ENCODE measurements at places on chromosomes 1 and 21.

DNA sequence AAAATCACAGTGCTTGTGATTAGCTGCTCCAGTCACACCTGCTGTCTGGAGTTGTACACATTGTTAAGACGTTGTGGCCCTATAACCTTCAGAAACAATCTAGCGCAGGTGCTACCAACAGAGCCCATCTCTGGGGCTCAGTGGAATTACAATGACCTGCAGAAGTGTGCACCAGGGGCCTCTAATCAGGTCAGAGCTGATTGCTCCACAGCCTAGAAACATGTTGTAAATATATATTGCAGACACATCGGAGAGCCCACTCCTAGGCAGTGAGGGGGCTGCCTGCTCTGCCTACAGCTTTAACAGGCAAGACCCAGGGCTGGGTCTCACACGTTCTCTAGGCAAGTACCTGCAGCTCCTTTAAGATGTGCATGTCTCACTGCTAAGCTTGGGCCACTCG, 302.0 kb downstream of the SIPA1L2 start:
- no peak for DNase-seq

- peak; percentile 72 for DNase-seq
These were observed 8.6 kb upstream of the PLA2G2C start for GRCh38 chr1:20194757-20195461.

- no peak for DNase-seq
These were observed 36.5 kb upstream of the DNASE2B start for GRCh38 chr1:84361796-84362195.

GRCh38 chr1:94045465-94046056, 75.4 kb downstream of the ABCA4 start:
- DNase-seq, result peak; percentile 82

- DNase-seq, result no peak
These were observed 11.6 kb upstream of the EPB41 start for GRCh38 chr1:28902738-28903137.

DNA sequence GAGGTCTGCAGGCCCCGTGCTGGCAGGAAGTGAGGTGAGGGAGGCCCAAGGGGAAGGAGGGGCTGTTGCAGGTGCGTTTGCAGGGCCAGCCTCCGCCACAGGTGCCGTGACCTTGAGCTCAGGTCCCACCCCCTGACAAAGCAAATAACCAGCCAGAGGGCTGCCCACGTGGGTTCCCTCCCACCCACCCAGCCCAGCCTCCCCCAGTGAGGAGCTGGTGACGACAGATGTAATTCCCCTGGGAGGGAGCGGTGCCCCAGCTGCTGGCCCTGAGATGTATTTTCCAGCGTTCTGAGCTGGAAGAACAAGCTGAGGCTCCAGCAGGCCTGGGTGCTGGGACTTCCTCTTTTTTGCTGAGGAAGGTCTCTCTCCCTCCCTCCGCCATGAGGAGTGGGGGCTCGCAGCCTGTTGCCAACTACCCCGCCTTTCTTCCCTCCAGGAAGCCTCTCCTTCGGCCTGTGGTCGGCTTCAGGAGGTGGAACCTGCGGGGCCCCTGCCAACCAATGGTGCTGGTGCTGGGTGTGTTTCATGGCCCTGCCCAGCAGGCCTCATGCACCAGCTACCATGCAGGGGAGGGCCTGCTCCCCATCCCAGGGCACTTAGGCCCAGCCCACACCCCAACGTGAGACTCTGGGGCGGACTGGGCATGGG, 153.2 kb downstream of the PRDM16 start:
- peak; percentile 25 for DNase-seq

- DNase-seq, result no peak
These were observed 16.2 kb downstream of the PI4KB start for GRCh38 chr1:151311011-151311410.

DNA sequence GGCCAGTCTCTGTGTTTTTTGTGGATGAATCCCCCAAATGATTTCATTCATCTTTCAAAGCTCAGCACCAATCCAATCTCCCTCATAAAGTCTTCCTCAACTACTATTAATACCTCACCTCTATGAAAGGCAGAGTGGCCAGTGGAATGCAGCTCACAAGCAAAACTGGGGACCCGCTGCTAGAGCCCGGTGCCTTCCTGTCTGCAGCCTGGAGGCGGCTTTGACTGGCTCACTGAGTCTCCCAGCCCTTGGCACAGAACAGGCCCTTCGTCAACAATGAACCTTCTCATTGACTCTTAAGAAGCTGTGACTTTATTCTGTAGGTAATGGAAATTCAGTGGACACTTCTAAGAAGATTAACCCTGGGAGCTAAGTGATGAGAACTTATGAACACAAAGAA, 86.8 kb upstream of the RAB4A start:
- DNase-seq, result no peak

GRCh38 chr1:162992945-162993344, 76.2 kb upstream of the RGS4 start:
- DNase-seq, result no peak

- DNase-seq, result no peak
These were observed 9.7 kb downstream of the KDF1 start for GRCh38 chr1:26950602-26951001.

DNA sequence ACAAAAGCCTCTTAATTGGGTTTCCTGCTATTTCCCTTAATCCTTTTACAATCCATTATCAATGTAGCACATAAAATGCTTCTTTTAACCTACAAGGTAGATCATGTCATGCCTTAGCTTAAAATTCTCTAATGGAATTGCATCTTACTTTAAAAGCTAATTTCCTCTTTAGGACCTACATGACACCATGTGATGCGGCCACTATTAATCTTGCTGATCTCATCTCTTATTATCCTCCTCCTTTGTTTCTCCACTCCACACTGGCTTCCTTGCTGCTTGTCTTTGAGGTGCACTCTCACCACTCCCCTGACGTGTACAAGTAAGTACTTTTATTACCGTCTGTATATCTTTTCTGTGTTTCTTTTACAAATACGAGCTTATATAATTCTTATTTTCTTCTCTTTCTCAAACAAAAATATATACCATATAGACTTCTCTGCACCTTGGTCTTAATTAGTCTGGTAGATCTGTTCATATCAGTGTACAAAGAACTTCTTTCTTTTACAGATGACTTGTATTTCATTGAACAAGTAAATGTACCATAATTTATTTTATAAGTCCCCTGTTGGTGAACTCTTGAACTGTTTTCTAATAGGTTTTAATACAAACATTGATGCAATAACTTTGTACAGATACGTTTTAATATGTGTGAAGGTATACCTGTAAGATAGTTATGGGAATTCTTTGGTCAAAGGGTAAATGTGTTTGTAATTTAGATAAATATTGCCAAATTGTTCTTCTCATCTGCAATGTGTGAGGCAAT, 28.2 kb downstream of the GPR88 start:
- no peak for DNase-seq

GRCh38 chr1:106956721-106957120, 99.8 kb upstream of the PRMT6 start:
- DNase-seq, result no peak

GRCh38 chr1:193070942-193071341, 11.5 kb downstream of the RO60 start:
- peak; percentile 20 for DNase-seq

DNA sequence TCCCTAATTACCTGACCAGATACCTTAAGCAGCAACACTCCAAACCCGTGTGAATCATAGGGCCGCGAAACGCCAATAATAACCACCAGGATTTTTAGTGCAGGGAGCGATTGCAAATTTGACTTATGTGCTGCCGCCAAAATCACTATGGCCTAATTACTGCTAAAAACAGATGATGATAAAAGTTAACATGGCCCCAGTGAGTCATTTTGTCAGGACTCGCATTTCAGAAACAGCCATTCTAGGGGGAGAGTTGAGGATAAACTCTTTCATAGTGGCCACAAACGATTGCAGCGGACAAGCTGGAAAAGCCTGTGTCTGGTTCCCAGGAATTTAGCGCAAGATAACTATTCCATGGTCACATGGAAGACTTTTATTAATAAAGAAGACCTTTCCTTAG, 103.4 kb downstream of the HLX start:
- DNase-seq, result no peak

DNA sequence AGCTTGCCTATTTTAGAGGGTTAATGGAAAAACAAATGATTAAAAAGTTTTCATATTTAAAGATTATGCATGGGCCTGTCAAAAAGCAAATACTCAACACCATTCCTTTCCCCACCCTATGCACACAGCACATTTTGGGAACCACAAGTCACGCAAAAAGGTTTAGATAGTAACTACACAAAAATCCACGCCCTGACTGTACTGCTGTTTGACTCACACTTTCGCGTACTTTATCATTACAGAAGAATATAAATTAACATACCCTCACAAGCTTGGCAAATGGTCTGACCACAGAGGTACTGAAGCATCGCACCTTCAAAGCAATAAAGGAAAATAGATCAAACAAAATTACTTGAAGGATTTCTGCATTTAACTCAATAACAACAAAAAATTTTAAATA, 1.4 kb downstream of the ATP5PO start:
- no peak for DNase-seq

- DNase-seq, result no peak
These were observed at the start of gene TMEM240 for GRCh38 chr1:1540090-1540817. TMEM240 (minus strand) TSS chr1:1540624; CDS start chr1:1540346, 278 bp downstream.

DNA sequence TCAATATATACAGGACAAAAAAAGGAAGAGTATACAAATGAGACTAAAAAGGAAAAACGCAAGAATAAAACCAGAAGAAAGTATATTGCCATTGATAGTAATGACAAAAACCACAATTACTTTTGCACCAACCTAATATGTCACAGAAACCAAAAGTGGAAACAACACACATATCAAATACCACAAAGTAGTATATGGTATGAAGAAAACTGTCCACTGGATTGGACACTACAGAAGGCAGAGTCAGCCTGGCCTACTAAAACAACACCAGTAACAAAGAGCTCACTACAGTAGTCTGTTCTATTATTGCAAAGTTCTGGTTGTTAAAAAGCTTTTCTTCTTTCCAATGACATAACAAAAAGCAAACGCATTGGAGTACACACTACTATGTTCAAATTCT, 17.7 kb downstream of the TESK2 start:
- no peak for DNase-seq

DNA sequence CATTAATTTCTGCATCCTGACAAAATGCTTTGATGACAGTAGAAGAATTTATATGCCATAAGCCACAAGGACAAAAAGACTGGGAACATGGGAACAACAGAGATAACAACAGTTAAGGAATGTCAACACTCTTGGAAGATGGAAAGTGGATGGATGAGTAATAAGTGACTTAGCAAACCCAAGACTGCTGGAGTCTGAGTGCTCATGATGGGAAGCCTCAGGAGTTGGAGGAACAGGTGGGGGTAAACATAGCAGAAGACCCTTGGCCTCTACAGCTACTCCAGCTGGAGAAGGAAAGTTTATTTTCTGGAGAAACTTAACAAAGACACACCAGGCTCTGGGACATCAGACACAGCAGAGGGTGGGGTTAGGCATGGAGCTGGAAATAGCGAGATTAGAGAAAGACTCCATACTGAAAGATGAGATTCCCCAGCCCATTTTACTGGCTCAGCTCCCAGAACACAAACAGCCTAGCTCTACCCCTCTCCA, 13.6 kb downstream of the G0S2 start:
- no peak for DNase-seq

GRCh38 chr21:44510508-44511218, 29.3 kb downstream of the KRTAP10-1 start:
- peak; percentile 34 for DNase-seq

DNA sequence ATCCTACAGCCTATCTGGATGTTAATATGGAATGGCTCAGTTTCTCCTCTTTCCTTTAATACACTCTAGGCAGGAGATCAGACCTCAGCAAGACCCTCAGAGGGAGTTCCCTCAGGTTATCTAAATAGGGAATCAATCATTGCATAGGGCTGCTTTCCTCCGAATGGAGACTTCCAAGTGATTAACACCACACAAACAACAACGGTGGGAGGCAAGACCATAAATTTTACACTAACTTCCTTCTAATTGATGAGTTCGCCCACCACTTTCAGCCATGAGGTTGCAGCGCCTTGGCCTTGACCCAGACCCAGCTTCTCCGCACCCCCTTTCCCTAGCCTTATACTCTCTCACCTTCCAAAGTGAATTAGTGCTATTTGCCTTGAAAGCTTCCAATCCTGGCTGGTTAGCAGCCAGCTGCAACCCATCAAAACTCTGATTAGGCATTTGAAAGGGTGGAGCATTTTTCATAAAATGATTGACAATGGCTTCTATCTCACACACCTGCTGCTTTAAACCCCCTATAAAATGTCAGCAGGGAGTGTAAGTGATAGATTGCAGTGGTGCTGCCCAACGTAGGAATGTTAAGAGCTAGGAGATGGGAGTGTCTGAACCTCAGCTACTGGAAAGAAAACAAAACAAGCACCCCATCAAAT, 534.9 kb upstream of the USP24 start:
- DNase-seq, result no peak

DNA sequence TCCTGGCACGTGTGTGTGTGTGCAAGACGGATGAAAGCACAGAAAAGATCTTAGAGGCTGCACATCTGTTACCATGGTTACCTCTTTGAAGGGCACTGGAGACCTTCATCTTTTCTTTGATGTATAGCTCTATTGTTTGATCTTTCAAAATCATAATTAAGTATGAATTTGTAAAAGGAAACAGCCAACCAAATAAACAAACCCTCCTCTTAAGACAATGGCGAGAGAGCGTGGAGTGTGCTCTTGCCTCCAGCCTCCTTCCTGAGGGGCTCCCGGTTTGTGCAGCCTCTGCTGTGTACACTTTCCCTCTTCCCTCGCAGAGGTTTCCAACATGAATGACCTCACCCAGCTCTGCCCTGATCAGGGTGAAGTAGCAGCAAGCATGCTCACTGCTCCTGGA, 27.9 kb downstream of the CACNA1S start:
- no peak for DNase-seq

GRCh38 chr21:36005018-36005417, 55.3 kb downstream of the SETD4 start:
- no peak for DNase-seq

GRCh38 chr1:43481491-43481890, 27.8 kb upstream of the HYI start:
- DNase-seq, result no peak

GRCh38 chr1:229397762-229398161, 36.1 kb downstream of the ACTA1 start:
- DNase-seq, result no peak

- peak; percentile 13 for DNase-seq
These were observed 2.4 kb upstream of the FCGR2A start for GRCh38 chr1:161502641-161503393.

DNA sequence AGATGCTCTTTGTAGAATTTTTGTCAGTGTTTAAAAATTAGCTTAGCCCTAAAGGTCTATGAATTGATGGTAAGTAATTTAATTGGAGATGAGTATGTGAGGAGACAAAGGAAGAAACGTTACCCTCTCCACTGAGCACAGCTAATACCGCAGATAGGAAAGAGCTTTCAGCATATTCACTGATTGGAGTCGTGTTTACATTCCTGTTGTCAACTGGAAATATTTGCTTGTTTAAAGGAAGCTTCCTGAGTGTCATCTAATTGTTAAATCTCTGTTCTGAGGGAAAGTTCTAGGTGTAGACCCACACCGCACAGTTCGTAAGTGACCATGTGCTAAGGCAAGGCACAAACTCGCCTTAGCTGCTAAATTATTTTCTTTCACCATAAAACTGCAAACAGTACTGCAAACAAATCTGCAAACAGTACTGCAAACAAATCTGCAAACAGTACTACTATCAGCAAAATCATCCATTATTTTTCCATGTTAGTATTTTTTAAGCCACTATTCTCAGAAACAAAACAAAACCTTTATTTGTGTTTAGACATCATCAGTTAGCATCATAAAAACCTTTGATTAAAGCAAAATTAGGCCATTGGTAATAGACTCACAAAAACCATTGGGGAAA, 32.6 kb downstream of the TOMM20 start:
- no peak for DNase-seq

GRCh38 chr1:199336745-199337640, 690.5 kb upstream of the NR5A2 start:
- DNase-seq, result no peak

All from Kasumi-1 (cell line).